Stimulated activated CD8-positive, alpha-beta memory T cell treated with anti-CD3 and anti-CD28 coated beads, Interleukin-15, amount 100 ng/mL, for 24 hours (primary cell): ENCODE measurements at places on chromosomes 11 and 22.

- DNase-seq, result no peak
Observed at GRCh38 chr11:68354148-68354872, 41.9 kb downstream of the LRP5 start.

GRCh38 chr22:50025993-50026392, 13.4 kb upstream of the IL17REL start:
- DNase-seq, result no peak

DNA sequence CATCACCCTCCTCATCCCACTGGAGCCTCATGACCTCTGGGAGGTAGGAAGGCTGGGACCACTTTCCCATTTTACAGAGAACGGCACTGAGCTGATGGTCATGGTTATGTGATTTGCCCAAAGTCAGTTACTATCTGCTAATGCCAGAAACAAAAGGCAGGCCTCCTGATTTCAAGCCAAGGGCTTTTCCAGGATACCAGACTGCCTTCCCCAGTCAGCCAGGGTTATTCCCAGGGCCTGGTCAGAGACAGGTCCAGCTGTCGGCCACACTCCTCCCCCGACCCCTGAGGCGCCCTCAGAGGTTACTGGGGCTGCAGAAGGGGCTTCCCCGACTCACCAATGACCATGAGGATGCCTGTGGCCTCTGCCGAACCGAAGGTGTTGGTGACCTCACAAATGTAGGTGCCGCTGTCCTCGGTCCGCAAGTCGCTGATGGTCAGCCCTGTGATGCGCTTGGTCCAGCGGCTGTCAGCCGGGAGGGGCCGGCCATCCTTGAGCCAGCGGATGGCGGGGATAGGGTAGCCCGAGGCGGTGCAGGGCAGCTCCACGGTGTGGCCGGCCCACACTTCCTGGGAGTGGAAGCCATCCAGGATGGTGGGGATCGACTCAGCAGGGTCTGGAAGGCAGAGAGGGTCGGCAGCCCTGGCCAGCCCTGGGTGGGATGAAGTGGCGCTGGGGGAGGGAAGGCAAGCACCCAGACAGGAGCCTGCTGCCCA, 197.0 kb downstream of the CEP164 start:
- no peak for DNase-seq

- no peak for DNase-seq
Observed at GRCh38 chr22:49728570-49729271, 99.0 kb downstream of the BRD1 start.

- no peak for DNase-seq
Observed at GRCh38 chr22:30803679-30804078, 109.0 kb downstream of the OSBP2 start.

GRCh38 chr11:35083431-35084238, 55.3 kb upstream of the CD44 start:
- DNase-seq, result no peak

GRCh38 chr11:131370901-131371790, 731 bp downstream of the NTM start:
- DNase-seq, result no peak

DNA sequence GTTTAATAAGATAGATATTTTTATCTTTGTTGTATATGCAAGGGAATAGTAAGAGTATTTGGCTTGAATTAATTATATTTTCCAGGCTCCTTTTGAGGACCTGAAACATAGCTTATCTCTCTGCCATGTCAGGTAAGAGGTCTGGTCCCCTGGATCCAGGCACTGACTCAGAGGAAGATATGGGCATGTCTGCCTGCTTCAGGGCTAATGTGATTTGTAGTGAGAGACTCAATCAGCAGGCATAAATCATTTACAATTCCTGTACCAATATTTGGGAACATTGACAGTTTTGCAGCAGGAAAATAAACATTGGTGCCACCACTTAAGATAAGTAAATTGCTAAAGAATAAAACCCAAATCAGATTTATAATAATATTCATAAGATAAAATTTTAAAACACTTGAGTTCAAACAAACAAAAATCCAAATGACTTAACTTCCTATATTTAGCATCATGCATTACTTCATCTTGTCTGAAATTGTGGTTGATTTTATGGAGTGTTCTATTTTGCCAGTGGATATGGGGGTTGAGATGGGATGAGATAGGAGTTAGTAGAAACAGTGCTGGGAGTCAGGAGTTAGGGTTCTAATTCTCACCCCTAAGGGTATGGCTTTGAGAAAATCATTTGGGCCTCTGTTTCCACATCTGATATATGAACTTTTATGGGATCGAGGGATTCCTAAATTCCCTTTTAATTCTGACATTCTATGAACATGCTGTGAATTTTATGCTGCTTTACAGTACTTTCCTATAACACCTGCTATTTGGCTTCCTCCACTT, 5.1 kb upstream of the CALCA start:
- no peak for DNase-seq

- no peak for DNase-seq
Observed at GRCh38 chr11:126147208-126148111, 64.0 kb downstream of the RPUSD4 start.

GRCh38 chr11:10305262-10305963, 540 bp downstream of the ADM start:
- DNase-seq, result no peak

DNA sequence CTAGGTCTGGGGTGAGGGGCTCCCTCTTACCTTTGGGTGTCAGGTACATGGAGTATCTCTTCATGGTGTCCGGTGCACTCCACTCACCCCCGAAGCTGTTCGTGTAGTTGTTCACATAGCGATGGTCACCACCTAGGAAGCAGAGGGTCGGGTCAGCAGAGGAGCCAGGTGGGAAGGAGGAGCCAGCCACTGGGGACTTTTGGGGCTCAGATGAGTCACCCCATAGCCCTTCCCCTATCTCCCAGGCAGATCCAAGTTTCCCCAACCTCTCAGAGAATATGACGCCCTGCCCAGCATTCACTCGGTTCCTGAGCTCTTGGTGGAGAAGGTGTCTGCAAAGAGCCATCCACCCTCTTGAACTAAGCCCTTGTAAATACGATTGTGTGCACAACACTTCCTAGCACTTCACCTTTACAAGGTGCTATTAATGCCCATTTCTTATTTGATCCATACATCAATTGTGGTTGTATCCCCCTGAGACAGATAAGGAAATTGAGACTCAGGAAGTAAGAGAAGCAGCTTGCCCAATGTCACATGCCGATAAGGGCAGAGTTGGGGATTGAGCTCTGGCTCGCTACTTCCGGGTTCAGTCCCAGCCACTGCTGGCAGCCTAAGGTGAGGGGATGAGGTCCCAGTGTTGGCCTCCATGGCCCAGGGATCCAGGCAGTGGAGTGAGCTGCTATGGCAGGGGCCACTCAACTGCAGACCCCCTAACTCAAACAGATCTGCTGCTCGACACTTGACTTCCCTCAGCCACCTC, 14.8 kb downstream of the TRIM29 start:
- no peak for DNase-seq

DNA sequence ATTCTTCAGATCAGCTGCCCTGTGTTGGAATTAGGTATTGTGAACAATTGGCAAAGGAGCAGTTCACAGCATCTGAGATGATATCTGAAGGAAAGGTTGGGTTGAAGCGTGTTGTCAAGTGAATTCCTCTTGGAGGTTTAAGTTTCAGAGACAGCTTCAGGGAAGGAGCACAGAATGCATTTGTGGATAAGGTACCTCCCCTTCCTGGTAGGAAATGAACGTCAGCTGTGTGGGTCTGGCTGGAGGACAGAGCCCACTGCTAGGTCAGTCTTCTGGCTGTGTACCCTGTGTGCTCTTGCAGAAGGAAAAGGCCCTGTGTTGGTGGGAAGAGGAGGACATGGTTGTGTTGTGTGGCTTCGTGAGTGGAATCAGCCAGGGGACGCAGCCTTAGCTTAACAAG, 88.1 kb upstream of the GAL start:
- no peak for DNase-seq

DNA sequence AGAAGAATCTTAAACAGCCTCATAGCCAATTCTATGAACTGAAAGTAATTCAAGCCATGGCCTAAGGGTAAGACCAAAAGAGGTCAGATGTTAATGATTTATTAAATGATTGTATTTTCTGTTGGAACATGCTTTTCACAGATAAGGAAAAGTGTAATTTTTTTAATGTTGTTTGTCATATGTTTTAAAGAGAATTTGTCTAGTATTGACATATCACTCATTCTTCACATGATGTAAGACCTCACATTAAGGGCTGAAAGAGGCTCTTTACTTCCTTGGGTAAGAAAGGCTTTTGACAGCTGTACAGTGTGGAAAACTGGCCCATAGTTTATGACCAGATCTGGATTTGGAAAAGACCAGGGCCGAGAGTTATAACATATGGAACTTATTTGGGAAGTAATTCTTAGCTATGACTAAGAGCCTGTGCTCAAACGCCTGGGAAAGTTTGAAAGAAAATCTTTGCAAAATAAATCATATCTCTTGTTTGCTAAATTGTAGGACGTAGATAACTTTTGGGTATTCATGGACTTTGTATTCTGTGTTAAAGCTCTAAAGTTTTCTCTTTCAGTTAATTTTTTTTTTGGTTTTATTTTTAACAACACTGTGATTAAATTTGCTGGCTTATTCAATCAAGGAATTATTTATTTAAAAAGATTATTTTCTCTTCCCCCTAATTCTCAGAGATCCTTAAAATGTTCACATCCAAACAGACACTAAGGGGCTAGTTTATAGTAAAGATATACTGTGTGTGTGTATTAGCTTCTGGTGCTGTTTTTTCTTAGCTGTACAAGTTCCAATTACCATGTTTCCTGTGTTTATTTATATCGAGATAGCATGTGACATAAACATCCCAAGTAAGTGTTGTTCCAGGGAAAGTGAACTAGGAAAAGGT, 162.2 kb downstream of the ARHGAP42 start:
- DNase-seq, result no peak

DNA sequence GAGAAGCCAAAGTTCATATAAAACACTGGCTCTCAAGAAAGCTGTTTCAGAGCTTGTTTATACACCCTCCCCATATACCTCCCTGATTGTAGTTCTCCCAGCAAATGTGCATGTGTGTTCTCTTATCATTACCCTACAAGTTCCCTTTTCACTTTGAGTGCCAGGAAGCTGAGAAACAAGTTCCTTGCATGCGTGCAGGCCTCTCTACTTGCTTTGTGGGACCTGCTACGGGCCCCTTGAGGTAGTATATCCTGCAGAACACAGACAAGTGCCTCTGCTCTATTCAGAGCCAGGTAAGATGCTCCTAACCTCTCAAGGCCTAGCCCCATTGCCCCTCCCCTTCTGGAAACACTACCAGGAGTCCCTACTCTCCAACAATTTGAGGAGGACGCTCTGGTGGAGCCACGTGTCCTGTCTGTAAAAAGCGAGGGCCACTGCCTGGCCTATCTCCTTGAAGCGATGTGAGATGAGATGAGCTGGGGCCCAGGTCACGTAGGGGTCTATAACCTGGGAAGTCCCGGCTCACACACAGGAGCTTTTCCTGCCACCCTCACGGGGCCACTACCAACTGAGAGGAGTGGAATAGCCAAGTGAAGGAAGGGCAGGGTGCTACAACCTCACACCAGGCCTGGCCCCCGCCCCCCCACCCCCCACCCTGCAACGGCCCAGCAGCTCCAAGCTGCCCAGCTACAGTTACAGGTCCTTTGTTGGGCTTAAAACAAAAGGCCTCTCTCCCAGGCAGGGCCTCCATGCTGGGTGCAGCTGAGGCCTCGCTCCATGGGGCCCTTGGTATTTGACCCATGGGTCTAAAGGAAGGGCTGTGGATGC, 2.6 kb upstream of the ATP5MGL start:
- no peak for DNase-seq

GRCh38 chr11:65854852-65855837, 2.8 kb downstream of the CFL1 start:
- DNase-seq, result no peak

DNA sequence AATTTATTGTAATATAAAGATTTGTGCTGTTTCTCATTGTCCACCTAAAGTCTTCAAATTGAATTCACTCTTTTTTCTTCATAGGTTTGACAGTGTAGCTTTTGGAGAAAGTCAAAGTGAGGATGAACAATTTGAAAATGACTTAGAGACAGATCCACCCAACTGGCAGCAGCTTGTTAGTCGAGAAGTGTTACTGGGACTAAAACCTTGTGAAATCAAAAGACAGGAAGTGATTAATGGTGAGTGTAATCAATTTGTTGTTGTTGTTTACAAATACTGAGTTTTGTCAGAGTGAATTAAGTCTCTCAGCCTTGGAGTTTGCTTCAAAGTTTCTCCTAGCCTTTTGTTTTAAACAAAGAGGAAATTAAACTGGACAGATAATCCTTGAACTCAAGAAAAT, 53.6 kb upstream of the GRIK4 start:
- no peak for DNase-seq

GRCh38 chr11:111351374-111352055, 27.6 kb downstream of the POU2AF1 start:
- DNase-seq, result no peak

- no peak for DNase-seq
Observed at GRCh38 chr11:26014456-26015115, 317.3 kb upstream of the ANO3 start.

DNA sequence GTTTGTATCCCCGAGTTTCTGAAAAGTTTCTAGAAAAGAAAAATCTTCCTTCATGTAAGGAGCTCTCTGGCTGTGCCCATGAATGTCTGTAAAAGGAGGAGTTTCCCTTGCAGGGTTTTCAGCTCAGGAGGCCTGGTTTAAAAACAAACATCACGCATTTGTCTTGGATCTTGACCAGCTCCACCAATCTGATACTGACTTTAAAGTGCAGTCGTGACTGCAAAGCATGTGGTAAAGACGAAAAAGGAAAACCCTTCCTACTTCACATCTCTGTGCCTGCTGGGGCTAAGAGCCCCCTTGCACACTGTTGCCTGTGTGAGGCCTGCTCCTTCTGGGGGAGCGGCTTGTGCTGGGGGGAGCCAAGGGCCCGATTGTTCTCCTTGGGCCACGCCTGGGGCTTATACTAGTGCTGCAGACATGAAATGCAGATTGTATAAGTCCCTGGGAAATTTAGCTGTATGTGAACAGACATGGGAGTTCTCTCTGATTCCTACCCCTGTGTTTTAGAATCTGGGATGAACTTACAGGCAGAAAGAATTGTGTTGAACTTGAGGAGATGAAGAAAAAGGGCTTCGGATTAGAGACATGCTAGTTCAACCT, 62.1 kb downstream of the ADAMTS15 start:
- no peak for DNase-seq

DNA sequence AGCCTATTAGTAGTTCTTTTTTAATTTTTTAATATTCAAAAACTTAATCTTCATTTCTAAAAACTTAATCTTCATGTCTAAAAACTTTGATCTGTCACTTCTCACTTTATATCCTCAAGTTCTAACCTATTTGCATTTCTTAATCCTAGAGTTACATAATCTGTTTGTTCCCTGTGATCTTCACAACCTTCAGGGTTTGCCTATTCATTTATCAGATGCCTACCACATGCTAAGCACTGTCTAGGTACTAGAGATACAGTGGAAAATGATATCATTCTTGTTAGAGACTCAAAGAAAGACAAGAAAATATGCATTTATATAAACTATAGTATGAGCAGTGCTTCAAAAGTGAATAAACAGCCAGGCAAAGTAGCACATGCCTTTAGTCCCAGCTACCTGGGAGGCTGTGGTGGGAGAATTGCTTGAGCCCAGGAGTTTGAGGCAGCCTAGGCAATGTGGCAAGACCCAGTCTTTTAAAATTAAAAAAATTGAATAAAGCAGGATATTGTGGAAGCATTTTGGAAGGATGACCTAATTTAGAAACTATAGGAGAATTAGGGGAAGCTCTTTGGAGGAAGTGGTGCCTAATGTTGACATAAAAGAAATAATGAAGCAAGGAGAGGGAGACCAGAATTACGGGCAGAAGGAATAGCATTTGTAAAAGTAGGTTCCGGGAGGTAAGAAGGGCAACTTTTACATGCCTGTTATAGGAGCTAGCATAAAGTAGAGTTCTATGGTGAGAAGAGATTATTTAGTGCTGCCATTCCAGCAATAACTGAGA, 54.4 kb upstream of the GRK2 start:
- no peak for DNase-seq
